ENCODE measurements at places on chromosomes 12 and 14.

- DNase-seq, result no peak
Observed at GRCh38 chr12:52838609-52839435, 4.7 kb upstream of the KRT79 start.

- no peak for DNase-seq
Observed at GRCh38 chr12:89250636-89251035, 101.7 kb downstream of the DUSP6 start.

- DNase-seq, result no peak
Observed at GRCh38 chr12:66321435-66321834, 19.1 kb downstream of the HELB start.

DNA sequence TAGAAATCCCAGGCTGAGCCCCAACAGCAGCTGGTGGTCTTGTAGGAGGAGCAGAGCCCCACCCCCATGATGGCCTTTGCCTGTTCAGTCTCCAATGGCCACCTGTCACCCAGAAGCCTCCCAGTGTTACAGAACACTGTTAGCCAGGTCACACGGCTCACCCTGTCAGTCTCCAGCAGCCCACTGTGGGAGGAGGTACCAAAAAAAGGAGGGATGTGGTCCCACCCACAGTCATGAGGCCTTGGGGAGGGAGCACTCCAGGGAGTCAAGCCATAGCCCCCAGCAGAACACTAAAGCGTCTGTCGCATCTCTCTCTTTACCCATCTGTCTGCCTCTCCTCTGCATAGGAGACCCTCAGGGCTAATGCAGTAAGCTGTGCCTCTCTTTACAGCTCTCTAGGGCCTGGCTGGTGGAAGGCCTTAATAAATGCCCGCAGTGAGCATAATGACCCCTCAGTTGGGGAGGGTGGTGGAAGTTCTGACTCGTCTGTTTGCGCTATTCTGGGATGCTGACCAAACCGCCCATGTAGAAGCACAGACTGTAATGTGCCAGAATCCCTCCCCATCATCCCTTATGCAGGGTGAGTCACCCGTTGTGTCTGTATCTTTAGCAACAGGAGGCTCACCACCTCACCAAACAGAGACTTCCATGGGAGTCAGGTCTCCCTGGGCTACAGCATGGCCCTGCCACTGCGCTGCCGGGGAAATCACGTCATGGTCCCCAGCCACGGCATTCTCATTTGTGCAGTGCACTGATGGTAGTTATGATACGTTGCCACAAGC lies 14.6 kb downstream of the C14orf132 start:
- DNase-seq, result peak; percentile 92

GRCh38 chr12:49673446-49674317 lies 33.5 kb downstream of the FMNL3 start:
- DNase-seq, result peak; percentile 93

DNA sequence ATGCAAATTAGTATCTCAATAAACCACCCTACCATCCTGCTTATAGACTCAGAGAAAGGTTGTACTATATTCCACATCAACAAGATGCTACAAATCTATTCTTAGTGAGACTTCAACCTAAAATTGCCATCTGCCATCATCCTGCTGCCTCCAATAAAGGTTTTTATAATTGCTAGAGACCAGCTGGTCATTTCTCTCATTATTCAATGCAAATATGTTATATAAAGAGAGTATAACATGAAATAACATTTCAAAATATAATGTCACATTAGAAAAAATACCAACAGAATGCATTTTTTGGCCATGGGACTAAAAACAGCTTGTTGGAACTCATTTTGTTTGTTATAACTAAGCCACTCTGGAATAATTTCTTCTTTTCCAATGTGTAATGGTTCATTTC lies 247.3 kb downstream of the LRIG3 start:
- DNase-seq, result no peak
